ENCODE measurements at places on chromosomes 2 and 18.

DNA sequence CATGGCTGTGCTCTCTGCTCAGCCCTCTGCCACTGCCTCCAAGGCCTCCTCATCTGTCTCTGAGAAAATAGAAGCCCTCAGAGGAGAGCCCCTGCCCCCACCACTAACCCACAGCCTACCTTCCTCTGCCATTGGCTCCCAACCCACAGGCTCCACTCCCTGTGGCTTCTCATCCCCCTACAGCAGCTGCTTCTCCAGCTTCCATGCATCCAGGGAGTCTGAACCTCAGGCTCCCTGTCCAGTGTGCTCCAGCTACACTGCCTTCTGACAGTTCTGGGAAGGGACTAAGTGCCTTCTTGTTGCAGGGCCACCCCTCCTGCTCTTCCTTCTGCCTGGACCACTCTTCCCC lies 29.3 kb downstream of the COL6A3 start:
- DNase-seq: no peak

GRCh38 chr2:157327621-157328500 lies 2.2 kb upstream of the ERMN start:
- peak; percentile 89 for DNase-seq

GRCh38 chr2:109201465-109202327 lies 72.7 kb downstream of the SH3RF3 start:
- DNase-seq: no peak

- no peak for DNase-seq
These were observed 96.3 kb upstream of the GAREM1 start for GRCh38 chr18:32566960-32567359.

DNA sequence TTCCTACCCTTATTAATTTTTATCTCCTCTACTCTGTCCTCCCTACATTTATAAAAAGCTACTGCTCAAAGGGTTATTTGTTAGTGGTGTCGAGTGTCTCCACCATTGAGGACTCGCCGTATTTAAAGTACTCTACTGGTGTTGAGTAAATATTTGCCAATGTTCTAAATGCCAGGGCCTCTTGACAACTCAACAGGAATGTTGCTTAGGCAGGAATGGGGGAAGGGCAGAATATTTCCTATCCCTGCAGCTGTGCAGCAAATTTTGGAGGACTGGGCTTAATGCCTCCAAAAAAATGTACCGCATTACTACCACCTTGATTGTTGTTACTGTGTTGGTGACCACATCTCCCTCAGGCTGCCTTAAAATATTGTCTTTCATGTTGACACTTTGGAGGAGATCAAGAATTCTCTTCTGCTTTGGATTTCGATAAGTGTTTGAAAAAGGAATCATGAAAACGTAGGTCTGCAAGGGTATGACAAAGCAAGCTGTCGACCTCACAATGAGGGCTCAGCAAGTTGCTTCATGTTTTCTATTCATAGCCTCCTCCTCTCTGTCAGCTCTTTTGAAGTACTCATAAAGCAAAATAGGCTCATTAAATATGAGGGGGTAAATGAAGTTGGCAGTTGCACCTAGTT lies 84.3 kb downstream of the EFEMP1 start:
- DNase-seq: no peak

DNA sequence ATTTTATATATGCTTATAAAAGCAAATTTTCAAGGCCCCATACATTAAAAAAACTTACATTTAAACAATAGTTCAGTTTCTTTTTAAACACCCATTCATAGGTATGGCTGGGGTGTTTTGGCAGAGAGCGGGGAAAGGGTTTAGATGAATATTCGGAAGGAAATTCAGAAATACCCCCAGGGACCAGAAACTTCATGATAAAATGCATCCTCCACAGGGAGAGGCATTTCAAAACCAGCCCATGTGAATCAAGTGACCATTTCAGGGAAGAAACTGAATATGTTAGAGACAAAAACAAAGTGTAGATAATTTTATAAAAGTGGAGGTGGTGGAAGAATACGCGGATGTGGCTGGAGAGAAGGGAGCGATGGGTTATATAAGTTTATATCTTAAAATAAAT lies 327.1 kb downstream of the TGIF1 start:
- no peak for DNase-seq

DNA sequence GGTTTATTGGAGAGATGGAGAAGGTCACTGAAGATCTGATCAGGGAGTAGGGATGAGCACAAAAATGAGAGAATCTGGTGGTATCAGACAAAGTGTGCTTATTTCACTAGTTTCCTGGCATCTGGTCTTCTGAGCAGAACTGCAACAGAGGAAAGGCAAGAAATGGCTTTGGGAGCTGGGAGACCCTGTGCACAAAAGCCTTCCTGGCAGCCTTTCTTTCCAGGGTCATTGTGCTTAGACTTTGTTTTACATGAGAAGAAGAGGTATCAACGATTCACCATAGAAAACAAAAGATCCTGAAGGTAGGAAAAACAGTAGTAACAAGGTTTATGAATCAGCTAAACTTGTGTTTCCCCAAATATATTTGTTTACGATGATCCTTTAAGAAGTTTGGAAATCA lies 162.9 kb downstream of the CNTNAP5 start:
- no peak for DNase-seq

DNA sequence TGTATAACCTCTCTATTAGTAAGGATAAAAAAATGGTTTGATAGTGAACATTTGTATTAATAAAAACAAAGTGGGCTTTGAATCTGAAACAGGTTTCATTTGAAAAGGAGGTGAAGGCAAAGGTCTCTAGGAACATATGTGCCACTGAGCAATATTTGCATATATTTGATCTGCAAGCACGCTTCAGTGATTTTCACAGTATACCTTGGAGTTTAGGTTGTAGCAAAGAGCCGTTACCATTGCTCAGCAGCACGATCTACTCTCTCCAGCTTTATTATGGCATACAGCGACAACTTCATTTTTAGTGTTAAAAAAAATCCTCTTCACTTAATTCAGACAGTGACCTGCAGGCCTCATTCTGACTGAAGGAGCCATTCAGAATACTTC lies 75.8 kb upstream of the ZEB2 start:
- DNase-seq: no peak

DNA sequence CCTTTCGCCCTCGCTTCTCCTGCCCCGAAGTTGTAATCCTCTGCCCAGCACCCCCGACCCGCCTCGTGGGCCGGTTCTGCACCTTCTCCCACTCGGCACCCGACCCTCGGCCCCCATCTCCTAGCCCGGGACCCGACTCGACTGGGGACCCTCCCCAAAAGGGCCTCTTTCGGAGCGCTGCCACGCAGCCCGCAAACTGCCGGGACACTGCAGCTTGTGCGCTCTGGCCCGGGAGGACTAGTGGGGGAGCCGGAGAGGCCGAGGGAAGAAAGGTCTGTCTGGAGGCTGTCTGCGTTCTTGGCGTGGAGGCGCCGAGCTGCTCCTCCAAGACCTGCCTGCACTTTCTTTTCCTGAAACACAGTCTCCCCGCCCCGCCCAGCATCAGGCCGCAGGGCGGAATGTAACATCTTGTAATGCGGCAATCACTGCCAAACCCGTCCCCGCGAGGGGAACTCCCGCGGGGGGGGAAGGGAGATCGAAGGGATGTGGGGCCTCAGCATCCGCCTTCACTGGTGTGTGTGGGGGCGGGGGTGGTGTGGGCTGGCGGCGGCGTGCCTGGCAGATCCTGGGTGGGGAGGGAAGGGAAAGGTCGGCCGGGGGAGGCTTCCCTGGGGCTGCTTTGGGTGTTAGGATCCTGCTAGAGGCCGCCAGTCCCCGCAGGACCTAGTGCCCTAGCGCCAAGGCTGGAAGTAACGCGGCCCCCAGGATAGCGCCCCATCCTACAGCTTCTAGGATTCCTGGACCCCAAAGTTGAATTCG lies 7.4 kb downstream of the DLX2 start:
- DNase-seq: peak; percentile 71

- no peak for DNase-seq
These were observed 16.6 kb downstream of the ME2 start for GRCh38 chr18:50895350-50896045.

- no peak for DNase-seq
These were observed 20.1 kb downstream of the OTOF start for GRCh38 chr2:26457695-26458364.

DNA sequence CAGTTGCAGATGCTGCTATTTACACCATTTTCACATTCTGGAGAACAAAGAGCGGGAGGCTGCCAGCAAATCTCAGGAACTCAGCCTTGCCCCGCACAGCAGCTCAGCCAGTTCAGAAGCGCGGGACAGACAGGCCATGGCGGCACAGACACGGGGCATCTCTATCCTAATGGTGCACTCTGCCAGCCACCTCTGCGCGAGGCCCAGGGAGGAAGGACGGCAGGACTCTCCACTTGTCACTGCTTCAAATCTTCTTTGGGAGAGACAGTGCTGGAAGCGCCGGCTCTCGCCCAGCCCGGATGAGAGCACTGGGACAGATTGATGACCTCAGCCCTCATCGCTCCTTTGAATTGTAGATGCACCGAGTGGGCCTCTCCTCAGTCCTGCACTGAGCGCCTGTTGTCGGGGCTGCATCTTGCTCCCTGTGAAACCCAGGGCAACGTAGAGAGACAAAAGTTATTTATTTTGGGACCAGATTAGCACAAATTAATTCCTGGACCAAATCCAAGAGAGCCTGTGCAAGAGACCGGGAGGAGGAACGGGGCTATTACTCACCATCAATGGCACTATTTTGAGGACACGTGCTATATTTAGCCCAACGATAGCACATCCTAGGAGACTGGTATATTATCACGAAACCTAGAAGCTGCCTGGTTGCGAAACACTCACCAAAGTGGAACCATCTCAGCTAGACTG lies 211.4 kb upstream of the SMIM21 start:
- DNase-seq: no peak

- DNase-seq: no peak
These were observed 91.0 kb upstream of the MSH2 start for GRCh38 chr2:47311764-47312490.

- DNase-seq: peak; percentile 14
These were observed 167.2 kb downstream of the FBXO15 start for GRCh38 chr18:73980289-73980979.

GRCh38 chr18:11468617-11469016 lies 140.8 kb upstream of the SLC35G4 start:
- no peak for DNase-seq

- DNase-seq: peak; percentile 36
These were observed 138.9 kb upstream of the APCDD1 start for GRCh38 chr18:10315522-10315921.

DNA sequence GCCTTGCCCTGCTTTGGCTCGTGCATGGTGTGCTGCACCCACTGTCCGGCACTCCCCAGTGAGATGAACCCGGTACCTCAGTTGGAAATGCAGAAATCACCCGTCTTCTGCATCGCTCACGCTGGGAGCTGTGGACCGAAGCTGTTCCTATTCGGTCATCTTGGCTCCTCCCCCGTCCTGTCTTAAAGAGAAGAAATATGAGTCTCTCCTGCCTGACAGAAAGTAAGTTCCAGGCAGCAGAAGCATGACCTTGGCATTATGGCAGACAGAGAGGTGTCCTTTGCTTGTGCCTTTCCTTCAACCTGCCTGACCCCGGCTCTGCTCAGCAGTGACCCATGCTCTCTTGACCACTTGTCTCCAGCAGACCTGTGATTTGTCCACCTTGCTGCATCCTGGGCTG lies 62.5 kb upstream of the CYP1B1 start:
- no peak for DNase-seq

- no peak for DNase-seq
These were observed 18.0 kb downstream of the PTPN18 start for GRCh38 chr2:130373808-130374365.

- DNase-seq: no peak
These were observed 53.1 kb upstream of the ZEB2 start for GRCh38 chr2:144572977-144573376.

DNA sequence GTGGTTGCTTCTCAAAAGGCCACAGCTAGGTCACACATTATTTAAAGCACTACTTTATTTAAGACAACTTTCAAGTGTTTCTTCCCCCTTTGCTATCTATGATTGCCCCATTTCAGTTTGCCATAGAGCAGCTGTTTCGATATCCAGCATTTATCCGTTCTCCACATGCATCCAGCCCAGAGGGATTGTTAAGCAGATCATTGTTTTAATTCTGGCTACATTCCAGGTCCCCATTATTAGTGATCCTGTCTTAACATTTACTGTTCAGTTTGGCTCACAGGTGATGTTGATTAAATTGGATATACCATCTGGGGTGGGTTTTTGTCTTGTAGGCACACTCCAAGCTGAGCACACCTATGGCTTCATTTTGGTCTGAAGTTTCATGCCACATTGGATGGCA lies 638.7 kb downstream of the ZEB2 start:
- DNase-seq: no peak

- no peak for DNase-seq
These were observed 48.1 kb downstream of the NUP35 start for GRCh38 chr2:183172220-183172887.

DNA sequence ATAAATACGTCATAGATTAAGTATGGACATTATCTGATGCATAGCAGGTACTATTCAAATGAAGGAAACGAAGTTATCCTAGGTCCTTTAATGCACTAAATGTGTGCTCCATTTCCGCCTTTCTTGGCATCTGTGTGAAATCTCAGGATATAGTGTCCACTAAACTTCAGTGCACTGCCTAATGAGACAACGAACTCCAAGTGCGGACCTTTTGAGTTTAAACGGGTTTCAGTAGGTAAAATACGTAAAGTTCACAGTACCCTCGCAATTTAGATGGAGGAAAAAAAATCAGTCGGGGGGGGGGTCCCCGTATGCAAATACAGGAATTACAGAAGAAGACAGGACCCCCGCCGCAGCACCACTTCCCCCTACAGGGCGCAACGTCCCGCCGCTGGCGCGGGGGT lies 729 bp upstream of the REL start:
- DNase-seq: no peak

GRCh38 chr2:67782443-67782842 lies 280.4 kb downstream of the C1D start:
- no peak for DNase-seq

DNA sequence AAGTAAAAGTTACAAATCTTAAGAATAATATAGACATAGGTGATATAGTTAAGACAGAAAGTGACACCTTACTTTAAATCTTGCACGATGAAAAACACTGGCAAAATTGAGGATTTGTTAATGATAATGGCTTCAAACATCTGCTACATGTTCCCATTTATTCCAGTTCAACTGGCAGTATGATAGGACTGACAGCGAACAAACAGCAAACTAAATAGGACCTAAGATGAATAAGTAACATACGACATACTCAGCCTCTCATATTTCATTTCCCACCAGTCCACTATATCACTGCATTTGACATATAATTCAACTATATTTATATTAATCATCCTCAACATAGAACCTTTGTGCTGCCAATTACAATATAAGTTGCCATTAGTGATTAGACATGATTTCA lies 36.3 kb downstream of the ACVR1C start:
- no peak for DNase-seq

All from suppressor macrophage (primary cell).